ENCODE measurements at places on chromosomes 2 and 18. TPM values are rescaled to one million over a fixed set of nuclear protein-coding genes. Genes with fewer than 3 reads are reported as not detected.

Gene DRC1
- not detected for total RNA-seq

Gene AGAP1
- total RNA-seq = 18.9 TPM

Gene LHCGR
- total RNA-seq = 1.0 TPM

Gene CGREF1
- total RNA-seq = 1.2 TPM

Gene GRHL1
- total RNA-seq = 0.84 TPM
